ENCODE measurements at places on chromosomes 11 and 22. TPM values are rescaled to one million over a fixed set of nuclear protein-coding genes. Genes with fewer than 3 reads are reported as not detected.

Gene RPL27A
- polyA plus RNA-seq = 3,644 TPM

Gene MUC6
- 0.25 TPM for polyA plus RNA-seq

Gene NAGA
- polyA plus RNA-seq = 17.1 TPM

Gene MMP1
- 0.23 TPM for polyA plus RNA-seq

Gene LMO1
- 4.0 TPM for polyA plus RNA-seq

Gene TNNT3
- polyA plus RNA-seq = 9,432 TPM

Gene OR5AR1
- polyA plus RNA-seq = not detected

Gene PYGM
- polyA plus RNA-seq = 294 TPM

Gene SEC14L2
- polyA plus RNA-seq = 2.1 TPM

Gene MOV10L1
- 0.82 TPM for polyA plus RNA-seq

Gene KRTAP5-1
- 2.5 TPM for polyA plus RNA-seq

Gene PKNOX2
- polyA plus RNA-seq = 27.6 TPM

Gene TMEM191B
- polyA plus RNA-seq = not detected

Gene CD3D
- polyA plus RNA-seq = not detected

Gene CREB3L1
- polyA plus RNA-seq = 40.8 TPM

Gene ZBTB16
- polyA plus RNA-seq = 5.3 TPM

Gene MMP11
- 9.1 TPM for polyA plus RNA-seq

Gene CRYAB
- polyA plus RNA-seq = 886 TPM

Gene OR8K1
- not detected for polyA plus RNA-seq

Gene NCF4
- polyA plus RNA-seq = 2.9 TPM

Gene CDC42BPG
- 0.91 TPM for polyA plus RNA-seq

Gene HBB
- polyA plus RNA-seq = 273 TPM

Gene TRPM5
- 0.04 TPM for polyA plus RNA-seq

Gene MMP8
- polyA plus RNA-seq = 0.04 TPM

Gene ZNF143
- 13.7 TPM for polyA plus RNA-seq

Gene MIAT
- 0.33 TPM for polyA plus RNA-seq

Gene CHEK2
- polyA plus RNA-seq = 6.9 TPM

All from forelimb muscle (tissue), 1 donor.